ENCODE measurements at places on chromosomes 1 and 21.

DNA sequence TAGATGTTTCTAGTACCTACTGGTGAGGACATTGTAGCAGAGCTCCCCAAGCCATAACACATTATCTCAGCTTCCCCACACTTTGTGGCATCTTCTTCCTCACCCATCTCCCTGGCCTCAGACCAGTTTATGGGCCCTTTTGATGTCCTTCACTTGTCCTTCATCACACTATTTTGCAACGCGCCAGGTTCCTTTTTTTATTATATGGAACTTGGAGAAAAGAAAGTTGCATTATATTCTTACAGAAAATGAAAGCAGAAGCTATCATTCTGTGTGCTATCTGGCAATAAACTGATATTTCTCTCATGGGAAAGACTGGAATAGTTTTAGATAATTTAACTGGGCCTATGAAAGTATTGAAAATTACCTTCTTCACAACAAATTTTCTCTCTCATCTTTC is 196.9 kb upstream of the ETV3 start:
- no peak for DNase-seq

DNA sequence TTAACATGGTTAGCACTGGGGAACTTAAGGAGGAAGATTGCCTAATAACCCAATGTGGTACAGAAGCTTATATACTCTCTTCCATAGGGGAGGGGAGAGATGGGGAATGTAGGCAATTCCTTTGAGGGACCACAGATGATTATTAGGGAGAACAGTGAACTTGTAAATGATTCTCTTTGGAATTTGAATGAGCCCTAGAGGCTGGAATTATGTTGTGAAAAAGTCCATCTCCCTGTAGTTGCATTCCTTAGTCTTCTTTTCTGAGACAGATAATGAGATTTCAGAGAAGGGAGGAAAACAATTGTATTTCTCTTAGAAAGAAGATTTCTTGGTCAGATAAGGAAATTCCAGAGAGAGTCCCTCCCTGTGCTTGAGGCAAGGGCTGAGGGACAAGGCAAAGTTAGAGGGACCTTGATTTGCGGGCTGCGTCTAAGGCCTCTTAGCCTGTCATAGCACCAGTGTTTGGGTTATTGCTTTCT is 89.0 kb upstream of the HMCN1 start:
- DNase-seq, result no peak

- DNase-seq, result no peak
Observed at GRCh38 chr21:41680444-41681347, 86.2 kb downstream of the RIPK4 start.

DNA sequence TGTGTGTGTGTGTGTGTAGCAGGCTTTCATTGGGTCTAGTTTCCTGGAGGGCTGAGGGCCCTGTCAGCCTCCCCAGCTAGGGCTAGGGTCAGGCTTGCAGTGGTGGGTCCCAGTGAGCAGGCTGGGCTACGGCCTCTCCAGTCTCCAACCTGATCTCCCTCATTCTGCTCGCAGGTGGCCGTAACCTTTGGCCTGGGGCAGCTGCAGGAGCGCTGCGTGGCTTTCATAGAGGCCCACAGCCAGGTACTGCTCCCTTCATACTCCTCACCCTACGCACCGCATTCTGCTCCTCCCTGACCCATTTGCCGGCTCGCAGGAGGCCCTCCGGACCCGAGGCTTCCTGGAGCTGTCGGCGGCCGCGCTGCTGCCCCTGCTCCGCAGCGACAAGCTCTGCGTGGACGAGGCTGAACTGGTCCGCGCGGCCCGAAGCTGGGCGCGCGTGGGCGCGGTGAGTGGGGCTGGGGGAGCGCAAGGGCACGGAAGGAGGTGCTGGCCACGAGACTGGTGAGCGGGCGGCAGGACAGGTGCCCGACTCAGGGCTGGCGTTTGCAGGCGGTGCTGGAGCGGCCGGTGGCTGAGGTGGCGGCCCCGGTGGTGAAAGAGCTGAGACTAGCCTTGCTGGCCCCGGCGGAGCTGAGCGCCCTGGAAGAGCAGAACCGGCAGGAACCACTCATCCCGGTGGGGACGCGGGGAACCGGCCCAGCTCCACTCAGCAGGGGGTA is 4.7 kb downstream of the BTBD19 start:
- no peak for DNase-seq

DNA sequence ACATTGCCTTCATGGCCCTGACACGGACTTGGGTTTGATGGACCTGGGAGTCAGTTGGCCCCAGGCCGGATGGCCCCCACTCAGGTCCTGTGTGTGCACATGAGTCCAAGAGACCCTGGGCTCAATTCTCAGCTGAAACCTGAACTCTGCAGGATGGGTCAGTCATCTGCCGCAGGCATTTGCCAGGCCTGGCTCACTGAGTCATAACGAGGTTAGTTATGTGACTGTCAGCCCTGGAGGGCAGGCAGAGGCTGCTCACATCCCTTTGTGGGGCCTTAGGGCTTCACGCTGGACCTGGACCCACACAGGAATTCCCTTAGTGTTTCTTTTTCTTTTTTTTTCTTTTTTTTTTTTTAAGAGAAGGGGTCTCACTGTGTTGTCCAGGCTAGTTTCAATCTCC is 46.5 kb downstream of the PSMG1 start:
- no peak for DNase-seq

DNA sequence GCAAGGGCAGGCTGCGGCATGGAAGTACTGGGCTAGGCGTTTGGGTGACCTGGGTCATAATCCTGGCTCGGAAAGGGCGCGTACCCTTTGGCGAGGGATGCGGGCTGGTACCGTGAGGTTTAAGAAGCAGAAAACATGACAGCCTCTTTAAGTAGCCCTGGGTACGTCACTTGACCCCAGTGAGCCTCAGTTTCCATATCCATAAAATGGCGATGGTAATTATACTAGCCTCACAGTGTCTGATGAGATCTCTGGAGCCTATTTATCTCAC is 700 bp downstream of the PIGV start:
- no peak for DNase-seq

All from foreskin fibroblast (primary cell).